Fibroblast of lung (primary cell): ENCODE measurements at places on chromosomes 5 and 9. TPM values are rescaled to one million over a fixed set of nuclear protein-coding genes. Genes with fewer than 3 reads are reported as not detected.

Gene EFNA5
- total RNA-seq: 1.8 and 3.5 TPM in 2 replicates

Gene C9
- under 0.01 and 0.33 TPM in 2 replicates for total RNA-seq

- H3K36me3 ChIP-seq: no peaks in the 10 kb centered on the region
- no peaks in the 10 kb centered on the region for H3K4me1 ChIP-seq
- no peak for DNase-seq
- no peaks in the 10 kb centered on the region for H3K27me3 ChIP-seq
- H3K4me3 ChIP-seq: no peak overlapping the region
Measured at GRCh38 chr9:123329329-123329955, 26.6 kb upstream of the CRB2 start.

- H3K36me3 ChIP-seq: no peaks in the 10 kb centered on the region
- H3K27me3 ChIP-seq: no peaks in the 10 kb centered on the region
Measured at GRCh38 chr5:127227881-127228280, 62.7 kb upstream of the MEGF10 start.
